A172 (cell line): ENCODE measurements at places on chromosomes 5 and 9. TPM values are rescaled to one million over a fixed set of nuclear protein-coding genes. Genes with fewer than 3 reads are reported as not detected.

OLFML2A gene
- total RNA-seq, result 12.0 and 18.0 TPM in 2 replicates

SYK gene
- total RNA-seq, result not detected in 2 replicates

FNIP1 gene
- total RNA-seq, result 50.5 and 59.4 TPM in 2 replicates

SLC34A3 gene
- 1.1 and 1.6 TPM in 2 replicates for total RNA-seq

OR13C2 gene
- not detected in 2 replicates for total RNA-seq

DNA sequence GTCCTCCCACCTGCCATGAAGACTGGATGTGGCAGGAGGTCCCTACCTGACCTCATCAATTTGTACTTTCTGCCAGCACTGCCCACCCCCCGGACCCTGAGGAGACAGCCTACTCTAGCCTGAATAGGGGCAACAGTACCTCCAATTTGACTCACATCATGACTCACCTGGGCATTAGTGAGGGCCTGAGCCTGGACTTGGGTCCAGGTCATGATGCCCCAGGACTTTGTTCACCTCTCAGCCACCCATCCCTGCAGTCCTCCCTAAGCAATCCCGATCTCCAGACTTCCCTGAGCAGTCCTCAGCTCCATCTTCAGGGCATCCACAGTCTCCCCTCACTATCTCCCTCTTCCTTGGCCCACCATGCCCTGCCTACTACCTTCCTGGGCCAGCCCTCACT is 28.1 kb downstream of the KIF2A start:
- DNase-seq, result no peak

DNA sequence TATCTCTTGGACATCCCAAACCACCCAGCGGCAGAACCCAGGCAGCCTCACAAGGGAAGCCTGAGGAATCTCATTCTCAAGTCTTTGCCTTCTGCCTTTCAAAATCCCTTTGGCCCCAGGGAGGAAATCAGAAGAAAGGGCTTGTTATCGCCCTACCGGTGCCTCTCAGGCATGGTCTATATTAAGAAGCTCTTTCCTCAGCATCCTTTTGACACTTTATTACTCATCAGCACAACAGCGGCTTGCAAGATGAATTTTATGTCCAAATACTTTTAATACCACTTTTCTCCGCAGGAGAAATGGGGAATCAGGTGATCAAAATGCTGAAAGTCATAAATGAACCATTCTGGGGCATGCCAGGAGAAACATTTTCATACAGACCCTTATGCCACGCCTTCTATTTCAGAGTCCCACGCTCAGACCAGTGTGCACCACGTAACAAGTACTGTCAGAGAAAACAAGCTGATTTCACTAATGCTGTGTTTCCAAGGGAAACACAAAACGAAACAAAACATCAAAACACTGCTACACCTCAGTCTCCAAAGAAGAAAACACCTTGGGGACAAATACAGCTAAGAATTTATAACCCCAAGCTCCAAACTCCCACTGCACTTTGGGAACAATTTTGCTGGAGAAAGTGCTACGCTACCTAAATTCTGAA is 30.0 kb downstream of the RAPGEF1 start:
- DNase-seq, result peak; percentile 40

DNA sequence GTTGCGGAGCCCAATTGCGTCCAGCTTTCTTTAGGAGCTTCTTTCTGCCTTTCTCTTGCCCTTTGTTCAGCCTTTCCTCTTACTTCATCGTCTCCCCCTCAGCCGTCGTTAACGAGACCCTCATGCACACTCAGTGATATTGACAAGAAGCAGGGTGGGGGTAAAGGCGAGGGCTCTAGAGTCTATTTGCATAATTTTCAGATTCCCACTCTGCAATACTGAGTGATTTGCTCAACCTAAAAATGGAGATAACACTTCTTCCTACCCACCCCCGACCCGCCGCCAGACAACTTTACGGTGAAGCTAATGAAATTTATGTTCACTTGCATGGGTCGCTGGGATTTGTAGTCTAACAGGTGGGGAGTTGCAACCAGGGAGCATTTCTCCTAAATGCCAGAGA is 1.3 kb upstream of the TBC1D2 start:
- peak; percentile 20 for DNase-seq

DNA sequence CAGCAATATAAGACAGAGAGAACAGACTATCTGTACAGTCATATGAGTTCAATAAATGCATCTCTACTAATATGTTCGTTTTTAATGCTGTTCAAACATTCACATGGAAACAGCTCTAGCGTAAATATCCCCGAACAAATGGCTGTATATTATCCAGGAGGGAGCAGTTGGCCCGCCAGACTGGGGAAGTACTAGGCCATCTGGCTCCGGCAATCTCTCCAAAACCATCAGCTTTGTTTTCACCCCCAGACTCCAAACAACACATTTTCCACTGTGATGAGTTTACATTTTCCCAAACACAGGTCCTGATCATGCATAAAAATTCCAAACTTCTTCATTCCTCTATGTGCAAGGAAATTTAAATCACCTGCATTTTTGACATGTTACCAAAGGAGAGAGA is 8.7 kb downstream of the EBF1 start:
- no peak for DNase-seq

DNA sequence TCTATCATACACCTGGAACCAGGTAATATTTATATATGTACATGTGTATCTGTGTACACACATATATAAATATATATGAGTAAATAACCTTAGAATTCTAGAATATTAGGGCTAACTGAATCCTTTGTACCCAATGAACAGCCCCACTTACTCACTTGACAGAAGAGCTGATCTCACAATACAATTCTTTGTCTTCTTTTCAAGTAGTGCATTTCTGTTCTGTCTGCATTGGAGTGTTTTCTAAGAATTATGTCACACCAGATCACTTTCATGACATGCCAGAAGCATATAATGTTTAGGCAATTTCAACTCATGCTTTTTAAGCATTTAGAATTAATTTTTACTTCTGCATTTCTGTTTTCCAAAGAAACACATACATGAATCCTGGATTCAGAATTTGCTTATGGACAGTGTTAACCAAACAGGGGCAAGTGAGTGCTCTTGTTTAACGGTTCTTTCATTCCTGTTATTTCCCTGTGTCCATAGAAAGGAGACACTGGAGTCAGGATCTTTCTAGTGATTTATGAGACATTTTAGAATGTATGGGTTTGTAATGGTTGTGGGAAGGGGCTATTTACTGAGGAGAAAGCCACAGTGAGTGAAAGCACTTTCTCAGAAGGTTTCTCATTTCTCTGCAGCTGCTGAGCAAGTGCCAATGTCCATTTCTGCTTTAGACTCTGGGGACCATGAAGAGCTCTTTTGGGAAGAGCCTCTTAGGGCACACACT is 123.2 kb downstream of the RMI1 start:
- DNase-seq, result no peak

DNA sequence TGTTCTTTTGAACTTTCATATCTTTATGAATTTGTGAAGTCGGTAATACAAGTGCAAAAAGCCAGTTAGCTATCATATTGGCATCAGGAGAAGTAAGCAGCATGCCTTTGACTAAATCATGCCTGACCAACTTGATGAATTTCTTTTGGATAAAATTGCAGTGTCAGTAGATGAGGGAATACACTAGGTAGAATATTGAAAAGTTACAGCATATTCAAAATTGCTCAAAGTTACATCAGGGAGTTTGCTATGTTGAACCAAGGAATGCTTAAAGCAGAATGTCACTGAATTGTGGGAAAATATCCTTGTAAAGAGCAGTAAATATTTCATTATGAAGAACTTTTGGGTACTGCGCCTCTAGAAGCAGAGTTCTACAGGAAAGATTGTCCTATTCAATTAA is 87.1 kb upstream of the TLX3 start:
- DNase-seq, result no peak

DNA sequence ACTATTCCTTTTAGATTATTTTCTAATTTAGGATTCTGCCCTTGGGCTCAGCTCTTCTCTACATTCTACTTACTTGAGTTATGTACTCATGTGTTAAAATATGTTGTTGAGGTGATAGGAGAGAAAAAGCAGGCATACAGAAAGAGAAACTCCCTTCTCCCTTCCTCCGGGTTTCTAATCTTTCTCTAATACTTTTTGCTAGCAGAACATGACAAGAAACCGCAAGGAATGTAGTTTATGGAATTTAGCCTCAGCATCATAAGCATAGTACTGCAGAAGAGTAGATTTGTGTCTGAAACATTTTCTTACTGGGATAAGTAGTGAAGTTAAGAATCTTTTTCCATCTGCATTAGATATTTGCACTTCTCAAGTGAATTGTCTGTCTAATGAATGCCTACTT is 139.5 kb upstream of the CYLC2 start:
- peak; percentile 26 for DNase-seq

DNA sequence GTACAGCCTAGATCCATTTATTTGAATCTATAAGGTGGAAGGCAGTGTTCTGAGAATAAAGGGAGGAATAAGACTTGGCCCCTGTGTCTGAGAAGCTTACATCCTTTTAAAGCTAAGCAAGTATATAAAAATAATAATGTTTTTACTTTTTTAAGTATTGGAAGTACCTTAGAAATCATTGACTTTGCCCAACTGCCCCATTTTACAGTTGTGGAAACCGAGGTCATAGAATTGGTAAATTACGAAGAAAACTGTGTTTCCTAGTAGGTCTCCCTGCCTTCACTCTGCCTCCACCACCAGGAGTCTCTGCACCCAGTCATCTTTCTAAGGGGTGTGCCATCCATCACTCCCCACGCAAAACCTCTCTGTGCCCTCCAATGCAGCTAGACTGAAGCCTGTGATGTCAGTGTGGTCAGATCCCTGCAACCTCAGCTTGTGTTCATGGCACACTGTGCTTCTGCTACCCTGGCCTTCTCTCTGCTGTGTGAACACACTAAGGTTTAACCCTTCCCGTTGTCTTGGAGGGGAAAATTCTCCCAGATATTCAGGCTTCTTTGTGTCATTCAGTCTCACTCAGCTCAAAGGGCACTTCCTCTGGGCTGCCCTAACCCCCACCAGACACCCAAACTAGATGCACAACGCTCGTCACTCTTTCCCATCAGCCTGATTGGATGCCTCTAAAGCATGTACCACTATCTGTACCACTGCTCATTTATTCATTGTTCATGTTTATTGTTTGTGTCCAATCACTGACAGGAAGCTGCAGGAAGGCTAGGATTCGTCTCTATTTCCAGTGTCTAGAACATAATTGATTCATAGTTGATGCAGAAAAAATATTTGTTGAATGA is 18.2 kb downstream of the ADRB2 start:
- DNase-seq, result no peak
